ENCODE measurements at places on chromosomes 7 and 10.

GRCh38 chr7:2162959-2163358 is 69.8 kb downstream of the MAD1L1 start:
- no peak for DNase-seq

DNA sequence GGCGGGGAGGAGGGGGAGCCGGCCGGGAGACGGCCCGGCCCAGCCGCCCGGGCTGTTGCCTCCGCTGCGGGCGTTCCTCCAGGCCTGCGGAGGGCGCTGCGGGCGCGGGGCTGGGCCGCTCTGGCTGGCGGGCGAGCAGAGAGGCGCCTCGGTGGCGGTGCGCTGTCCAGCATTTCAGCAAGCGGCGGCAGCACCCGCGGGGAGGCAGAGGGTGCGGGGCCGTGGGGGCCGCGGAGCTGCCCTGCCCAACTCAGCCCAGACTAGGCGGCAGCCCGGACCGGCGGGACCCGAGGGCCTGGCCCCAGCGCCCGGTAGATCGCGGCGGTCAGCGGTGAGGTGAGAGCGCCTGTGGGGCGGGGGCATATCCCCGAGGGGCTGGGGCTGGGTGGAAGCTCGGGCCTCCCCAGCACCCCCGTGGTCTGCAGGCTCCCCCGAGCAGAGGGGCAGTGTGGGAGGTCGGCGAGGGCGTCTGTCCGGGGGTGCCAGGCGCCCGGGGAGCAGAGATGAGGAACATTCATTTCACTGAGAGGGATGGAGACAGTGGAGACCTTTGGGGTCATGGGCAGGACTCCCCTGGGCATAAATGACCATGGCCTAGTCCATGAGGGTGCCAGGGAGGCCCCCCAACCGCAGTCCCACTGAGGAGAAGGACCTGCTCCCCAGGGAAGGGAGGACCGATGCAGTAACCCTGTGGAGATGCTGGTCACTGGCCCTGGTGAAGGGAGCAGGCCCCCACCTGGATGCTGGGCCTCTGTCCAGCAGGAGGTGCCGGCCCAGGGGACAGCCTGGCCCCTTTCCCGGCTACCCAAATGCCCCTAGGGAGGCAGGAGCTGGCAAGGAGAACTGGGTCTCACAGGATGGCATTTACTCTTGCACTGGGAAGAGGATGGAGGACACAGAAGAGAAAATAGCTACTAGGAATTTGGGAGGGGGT is at the start of gene SRRM3:
TSS of gene SRRM3 (plus strand) at position 165 of the 934 bp plus-strand sequence. CDS start 33,171 bp downstream, outside the sequence.
- DNase-seq: peak; percentile 87

GRCh38 chr10:23291551-23292334 is 52.9 kb downstream of the C10orf67 start:
- DNase-seq: no peak

DNA sequence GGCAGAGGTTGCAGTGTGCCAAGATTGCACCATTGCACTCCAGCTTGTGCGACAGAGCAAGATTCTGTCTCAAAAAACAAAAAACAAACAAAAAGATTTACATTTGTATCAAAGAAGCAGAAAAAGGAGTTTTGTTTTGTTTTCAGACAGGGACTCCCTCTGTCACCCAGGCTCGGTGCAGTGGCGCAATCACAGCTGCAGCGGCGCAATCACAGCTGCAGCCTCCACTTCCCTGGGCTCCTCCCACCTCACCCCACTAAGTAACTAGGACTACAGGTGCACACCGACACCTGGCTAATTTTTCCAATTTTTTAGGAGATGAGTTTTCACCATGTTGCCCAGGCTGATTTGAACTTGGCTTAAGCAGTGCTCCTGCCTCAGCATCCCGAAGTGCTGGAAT is 1.8 kb downstream of the ARMC10 start:
- DNase-seq: no peak

DNA sequence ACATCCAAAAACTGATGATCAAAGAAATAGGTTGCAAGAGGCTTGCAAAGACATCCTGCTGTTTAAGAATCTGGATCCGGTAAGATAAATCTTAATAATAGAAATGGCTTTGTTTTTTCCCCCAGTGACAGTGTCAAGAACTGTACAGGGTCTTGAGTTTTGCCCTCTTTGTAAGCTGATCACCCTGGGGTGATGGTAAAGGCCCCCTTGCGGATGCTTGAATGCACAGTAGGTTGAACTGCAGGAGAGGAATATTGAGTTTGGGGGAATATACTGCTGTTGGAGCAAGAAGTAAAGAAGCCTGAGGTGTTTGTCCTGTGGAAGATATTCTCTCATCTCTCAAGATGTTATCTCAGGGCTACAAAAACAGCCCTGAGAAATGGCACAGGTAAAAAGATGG is 40.6 kb upstream of the HBP1 start:
- no peak for DNase-seq

DNA sequence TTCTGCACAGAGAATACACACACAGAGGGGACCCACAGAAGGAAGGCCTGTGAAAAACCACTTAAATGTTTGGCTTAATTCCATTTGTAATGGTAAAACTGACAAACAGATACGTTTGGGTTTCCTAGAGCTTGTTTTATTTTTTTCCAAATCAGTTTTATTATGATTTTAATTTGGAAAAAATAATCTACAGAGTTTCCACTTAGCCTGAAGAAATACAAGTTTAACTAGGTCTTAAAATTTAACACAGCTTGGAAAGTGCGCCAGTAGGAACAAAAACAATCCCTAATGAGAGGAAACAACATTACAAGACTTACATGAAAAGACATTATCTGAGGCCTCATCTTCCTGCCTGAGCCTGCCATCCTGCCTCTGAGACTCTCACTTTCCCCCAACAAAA is 58.5 kb upstream of the CARD11 start:
- DNase-seq: no peak

DNA sequence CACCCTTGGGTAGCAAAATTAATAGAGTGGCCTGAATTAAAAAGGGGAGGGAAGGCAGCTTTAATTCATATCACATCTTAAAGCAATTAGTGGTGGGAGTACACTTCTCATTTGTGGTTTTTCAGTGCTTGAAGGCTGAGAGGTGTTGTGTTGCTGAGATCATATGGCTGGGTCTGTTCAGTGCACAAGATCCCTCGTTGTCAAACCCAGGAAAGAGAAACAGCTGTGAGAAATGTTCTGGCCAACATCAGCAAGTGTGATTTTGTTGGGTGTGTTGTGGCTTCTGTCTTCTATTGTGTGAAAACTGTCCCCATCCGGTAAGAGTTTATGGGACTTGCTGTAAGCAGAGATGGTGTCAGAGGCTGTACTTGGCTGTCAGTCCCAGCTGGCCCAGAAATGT is 197.9 kb upstream of the BMPER start:
- DNase-seq: no peak

DNA sequence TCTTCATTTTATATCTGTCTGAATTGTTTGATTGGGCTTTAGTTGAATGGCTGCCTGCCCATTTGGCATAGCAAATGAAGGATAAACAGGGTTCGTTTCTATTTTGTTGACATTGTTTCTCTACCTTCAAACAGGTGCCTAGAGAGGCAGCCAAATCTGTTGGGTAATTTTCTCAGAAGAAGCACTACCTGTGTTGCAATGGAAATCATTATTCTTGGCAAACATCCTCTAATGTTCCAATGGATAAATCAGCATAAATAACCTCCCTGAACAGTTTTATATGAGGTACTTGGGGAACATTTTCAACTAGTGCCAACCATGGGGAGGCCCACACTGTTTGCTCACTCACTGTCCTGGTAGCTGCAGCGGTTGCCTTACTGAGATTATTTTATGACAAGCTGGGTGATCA is 64.4 kb upstream of the PLPP4 start:
- DNase-seq: no peak

DNA sequence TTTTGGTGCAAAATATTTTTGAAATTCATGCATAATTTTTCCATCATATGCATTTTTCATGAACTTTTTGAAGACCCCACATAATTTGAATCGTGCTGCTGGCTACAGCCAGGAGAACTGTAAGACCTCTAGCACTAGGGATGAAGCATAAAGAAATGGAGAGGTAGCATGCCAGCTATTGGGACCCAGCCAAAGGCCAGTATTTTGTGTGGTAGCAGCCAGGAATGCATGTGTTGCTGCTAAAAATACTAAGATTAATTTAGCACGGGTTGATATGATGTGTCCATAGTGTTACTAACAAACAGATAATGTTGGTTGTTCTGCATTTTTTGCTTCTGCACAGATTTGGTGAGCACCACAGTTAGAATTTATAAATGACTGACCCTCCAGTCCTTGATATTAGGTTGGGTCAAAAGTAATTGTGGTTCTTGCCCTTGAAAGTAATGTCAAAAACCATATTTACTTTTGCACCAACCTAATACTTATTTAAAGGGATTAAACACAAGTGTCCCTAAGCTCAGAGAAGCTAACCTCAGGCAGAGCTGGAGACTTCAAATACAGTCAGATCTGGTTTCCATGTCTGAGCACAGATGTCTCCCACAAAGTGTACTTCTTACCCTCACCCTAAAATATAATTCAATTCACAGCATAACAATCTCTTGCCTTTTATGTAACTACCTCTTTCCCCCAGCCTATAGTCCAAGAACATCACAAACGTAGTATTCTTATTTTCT is 54.1 kb upstream of the NPSR1 start:
- DNase-seq: no peak

DNA sequence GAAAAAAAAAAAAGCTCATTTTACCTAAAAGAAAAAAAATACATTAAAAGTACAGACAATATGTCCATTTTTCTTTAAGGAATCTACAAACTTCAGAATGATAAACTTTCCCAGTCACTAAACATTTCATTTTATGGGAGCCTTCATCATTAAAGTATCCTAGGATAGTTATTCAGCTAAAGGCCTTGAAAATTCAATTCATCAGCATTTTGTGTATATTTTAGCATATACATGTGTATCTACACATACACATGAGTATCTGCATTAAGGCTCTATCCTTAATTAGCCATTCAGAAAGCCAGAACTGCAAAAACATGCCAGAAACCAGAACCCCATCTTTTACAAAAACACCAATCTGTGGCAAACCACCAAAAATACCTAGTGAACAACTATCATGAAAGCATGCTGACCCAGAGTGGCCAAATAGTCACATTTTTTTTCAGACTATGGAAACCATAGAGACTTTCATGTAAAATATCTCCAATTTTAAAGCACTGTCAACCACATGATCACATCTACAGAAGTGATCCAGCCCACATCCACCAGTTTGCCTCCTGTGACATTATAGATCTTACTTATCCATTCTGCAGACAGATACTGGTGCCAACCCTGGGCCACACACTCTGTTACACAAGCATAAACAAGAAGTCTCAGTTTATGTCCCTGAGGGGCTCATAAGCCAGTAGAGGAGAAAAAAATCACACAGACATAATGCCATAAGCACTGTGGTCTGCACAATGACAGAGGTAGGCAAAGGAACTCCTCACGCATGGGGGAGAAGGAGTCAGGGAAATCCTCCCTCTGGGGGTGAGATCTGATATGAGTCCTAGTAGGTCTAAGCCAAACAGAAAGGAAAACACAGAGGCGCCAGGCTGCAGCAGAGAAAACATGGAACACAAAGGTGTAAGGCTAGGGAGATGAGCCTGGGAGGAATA is 79.2 kb downstream of the SRPK2 start:
- DNase-seq: peak; percentile 32
